Stimulated activated CD4-positive, alpha-beta T cell treated with anti-CD3 and anti-CD28 coated beads, Interleukin-15, amount 100 ng/mL, for 48 hours (primary cell): ENCODE measurements at places on chromosomes 12 and 14.

GRCh38 chr12:22360774-22361173 is 26.3 kb upstream of the ST8SIA1 start:
- no peak for DNase-seq

GRCh38 chr14:37708481-37708880 is 113.1 kb downstream of the TTC6 start:
- DNase-seq: no peak

DNA sequence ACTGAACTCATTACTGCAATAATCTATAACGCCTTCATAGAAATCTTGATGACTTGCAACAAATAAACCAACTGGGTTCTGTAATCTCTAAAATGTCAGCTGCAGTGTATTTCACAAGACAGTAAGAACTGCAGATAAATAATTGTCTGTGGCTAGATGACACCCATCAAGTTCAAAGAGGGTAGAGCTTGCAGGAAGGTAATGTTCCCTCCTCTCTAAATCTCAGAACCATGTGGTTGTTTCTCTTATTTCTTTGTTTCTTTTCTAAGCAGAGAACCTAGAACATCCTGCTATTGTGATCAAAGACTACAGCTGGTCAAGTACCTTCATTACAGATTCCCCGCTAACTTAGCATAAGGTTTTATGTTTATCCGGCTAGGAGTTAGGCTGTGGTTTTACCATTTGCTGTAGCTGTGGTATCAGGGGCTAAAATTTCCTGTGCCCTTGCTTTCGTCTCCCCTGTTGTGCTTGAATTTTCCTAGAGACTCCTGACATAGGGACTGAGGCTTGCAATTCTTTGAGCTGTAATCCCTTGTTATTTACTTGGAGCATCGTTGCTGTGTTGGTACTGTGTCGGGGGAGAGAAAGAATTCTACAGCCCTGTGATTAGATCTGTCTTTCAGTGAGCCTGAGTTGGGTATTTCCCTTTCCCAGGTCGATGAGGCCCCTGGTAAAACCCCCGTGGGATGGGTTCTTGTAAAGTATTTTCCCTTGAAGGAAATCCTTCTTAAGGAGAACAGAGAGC is 253.1 kb upstream of the BTG1 start:
- no peak for DNase-seq

DNA sequence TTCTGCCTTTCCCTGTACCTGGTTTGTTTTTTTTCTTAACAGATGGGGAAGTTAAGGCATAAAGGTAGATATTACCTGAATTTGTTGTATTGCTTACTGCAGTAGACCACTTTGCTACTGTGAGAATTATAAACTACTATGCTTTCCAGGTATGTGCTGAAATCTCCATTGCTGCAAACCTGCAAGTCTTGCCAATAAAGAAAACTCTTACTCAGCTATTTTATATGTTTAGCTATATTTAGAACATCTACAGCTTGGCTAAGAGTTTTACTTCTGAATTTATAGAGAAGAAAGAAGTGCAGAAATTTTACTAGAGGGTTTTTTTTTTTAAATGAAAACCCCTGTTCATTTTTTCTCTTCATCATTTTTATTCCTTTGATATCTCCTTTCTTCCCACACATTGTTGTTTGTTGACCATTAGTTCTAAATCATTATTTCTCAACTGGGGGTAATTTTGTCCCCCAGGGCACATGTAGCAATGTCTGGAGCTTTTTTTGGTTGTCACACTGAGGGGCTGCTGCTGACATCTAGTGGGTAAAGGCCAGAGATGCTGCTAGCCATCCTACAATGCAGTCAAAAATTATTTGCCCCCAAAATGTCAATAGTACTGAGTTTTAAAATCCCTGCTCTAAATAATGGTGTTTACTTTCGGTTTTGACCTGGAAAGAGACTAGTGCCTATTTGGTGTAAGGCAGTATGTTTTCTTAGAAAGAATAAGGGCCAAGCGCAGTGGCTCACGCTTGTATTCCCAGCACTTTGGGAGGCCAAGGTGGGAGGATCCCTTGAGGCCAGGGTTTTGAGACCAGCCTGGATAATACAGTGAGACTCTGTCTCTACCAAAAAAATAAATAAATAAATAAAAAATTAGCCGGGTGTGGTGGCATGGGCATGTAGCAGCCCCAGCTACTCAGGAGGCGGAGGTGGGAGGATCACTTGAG is 48.6 kb downstream of the PCNX1 start:
- DNase-seq: no peak

- no peak for DNase-seq
Measured at GRCh38 chr12:87618199-87618598, 411.0 kb downstream of the C12orf50 start.

- no peak for DNase-seq
Measured at GRCh38 chr12:94405413-94406116, 54.1 kb downstream of the CEP83 start.

DNA sequence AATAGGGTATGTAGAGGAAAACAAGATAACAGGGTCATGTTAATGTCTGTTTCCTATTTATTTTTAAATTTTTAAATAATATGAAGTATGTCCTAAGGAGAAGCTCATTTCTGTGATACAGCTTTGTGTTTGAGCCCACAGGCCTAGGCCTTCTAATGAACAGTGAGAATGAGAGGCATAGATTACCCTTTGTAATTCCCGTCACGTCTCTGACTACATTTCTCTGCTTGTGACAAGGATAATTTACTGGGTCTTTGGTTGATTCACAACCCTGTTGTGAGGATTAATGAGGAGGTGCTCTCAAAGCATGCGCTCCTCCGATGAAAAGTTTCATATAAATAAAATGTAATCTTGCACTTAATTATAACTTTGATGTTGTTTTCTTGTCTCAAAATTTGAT is 56.1 kb downstream of the SYT10 start:
- no peak for DNase-seq

- DNase-seq: no peak
Measured at GRCh38 chr12:113923251-113923650, 42.9 kb downstream of the RBM19 start.

DNA sequence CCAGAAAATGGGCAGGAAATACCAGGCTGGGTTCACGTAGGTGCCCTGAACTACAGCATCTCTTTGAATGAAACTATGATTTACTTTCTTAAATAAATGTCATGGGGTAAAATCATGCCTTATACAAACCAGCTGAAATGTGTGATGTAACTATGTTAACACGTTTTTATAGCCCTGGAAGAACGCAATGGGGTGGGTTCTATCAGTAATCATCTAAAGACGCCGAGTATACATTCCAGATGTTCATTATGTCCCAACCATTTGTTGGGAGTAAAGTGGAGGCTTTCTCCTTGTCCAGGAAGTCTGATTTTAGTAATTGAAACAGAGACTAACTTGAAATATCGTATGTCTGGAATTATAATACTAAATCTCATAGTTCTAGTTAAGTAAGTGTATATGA is 16.2 kb upstream of the IGF1 start:
- DNase-seq: no peak

DNA sequence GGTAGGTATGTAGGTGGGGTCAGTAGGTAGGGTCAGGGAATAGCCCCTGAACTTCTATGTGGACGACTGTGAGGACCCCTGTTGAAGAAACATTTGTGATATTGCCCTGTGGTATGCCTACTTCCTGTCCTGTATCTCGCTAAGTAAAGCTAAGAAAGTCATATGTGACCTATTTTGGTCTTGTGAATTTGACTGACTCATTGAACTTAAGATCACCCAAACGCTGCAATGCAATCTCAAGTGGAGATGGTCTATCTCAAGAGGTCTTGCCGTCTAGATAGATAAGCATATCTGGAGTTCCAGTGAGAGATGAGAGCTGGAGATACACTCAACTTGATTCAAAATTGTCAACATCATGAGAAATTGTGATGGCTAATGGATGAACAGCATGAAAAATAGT is 73.8 kb downstream of the TRAFD1 start:
- DNase-seq: no peak

- no peak for DNase-seq
Measured at GRCh38 chr14:69989622-69990021, 110.4 kb downstream of the SMOC1 start.

GRCh38 chr14:64005822-64006221 is 153.0 kb downstream of the SYNE2 start:
- no peak for DNase-seq

DNA sequence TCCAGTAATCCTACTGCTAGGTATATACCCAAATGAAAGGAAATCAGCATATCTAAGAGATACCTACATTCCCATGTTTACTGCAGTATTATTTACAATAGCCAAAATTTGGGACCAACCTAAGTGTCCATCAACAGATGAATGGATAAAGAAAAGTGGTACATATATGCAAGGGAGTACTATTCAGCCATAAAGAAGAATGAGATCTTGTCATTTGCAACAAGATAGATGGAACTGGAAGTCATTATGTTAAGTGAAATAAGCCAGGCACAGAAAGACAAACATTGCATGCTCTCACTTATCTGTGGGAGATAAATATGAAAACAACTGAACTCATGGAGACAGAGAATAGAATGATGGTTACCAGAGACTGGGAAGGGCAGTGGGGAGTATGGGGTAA is 109.5 kb downstream of the INSM2 start:
- DNase-seq: no peak

DNA sequence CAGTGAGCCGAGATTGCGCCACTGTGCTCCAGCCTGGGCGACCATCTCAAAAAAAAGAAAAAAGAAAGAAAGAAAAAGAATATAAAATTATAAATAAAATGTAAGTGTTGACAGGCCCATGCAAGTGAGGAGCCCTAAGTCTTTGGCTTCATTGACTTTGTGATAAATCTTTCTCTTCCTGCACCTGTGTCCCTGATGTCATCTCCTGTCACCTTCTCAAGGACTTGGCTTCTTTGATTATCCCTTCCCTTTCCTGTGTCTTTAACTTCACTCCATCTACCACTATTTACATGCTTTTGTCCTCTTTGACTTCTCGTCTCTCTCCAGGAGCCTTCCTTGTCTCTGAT is 33.6 kb upstream of the WNK1 start:
- no peak for DNase-seq

DNA sequence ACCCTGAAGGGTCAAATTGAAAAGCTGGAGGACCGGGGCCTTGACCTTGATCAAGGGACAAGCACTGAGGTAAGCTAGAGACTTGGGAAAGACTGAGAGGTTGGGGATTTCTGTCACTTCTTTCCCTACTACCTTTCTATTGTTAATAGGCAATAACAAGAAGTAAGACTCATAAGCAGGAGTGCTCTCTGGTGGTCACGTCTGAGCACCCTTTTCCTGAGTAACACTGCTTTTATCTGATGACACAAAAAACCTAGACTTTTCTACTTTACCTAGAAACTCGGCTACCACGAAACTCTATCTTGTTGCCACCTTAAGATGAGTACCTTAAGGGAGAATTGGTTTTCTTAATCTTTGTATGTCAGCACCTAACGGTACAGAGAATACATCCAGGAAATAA is 35.5 kb upstream of the PPFIBP1 start:
- no peak for DNase-seq

DNA sequence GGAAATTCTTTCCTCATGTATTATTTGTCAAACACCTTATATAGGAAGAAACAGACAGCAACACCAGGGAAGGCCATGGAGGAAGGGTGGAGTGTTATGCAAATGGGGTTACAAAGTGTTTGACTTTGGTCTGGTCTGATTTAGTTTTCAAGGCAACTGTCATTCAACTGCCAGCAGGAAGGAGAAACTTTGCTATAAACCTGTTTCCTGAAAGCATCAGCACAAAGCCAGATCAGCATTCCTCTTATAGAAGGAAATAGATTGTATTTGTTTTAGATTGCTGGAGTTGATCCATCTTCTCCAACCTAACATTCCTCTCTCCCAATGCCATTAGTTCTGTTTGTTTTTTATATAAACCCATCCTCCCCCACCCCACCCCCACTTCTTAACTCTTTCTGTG is 65.7 kb downstream of the STAB2 start:
- no peak for DNase-seq

DNA sequence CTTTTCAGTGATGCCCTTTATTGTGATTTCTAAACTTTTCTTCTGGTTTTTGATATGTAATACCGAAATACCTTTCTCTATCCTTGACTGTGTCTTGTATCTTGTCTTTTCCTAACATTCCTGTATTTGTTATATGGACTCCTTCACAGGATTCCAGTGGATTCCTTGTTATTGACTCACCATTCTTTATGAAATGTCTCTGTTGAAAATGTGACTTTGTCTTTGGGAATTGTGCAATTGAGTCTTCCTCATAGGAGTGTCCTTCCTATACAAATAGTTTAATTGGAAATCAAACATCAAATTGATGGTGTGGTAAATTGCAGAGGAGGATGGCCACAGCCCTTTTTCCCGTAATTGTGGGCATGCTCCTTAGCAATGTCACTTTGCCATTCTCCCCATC is 296.6 kb upstream of the KITLG start:
- no peak for DNase-seq

DNA sequence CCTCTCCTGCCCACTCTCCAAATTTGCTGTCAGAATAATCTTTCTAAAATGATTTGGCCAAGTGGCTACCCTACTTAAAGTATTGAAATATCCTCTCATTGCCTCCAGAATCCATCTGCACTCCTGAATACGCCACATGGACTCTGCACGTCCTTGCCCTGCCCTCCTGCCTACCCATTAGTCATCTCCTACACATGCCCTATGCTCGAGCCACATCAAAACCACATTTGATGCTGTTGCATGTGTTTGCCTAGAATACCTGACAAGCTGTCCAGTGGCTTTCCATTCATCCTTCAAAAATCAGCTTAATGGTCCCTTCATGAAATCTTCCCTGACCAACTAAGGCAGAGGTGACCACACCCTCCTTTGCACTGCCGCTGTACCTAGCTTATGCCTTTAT is 17.0 kb downstream of the VCPKMT start:
- DNase-seq: no peak

DNA sequence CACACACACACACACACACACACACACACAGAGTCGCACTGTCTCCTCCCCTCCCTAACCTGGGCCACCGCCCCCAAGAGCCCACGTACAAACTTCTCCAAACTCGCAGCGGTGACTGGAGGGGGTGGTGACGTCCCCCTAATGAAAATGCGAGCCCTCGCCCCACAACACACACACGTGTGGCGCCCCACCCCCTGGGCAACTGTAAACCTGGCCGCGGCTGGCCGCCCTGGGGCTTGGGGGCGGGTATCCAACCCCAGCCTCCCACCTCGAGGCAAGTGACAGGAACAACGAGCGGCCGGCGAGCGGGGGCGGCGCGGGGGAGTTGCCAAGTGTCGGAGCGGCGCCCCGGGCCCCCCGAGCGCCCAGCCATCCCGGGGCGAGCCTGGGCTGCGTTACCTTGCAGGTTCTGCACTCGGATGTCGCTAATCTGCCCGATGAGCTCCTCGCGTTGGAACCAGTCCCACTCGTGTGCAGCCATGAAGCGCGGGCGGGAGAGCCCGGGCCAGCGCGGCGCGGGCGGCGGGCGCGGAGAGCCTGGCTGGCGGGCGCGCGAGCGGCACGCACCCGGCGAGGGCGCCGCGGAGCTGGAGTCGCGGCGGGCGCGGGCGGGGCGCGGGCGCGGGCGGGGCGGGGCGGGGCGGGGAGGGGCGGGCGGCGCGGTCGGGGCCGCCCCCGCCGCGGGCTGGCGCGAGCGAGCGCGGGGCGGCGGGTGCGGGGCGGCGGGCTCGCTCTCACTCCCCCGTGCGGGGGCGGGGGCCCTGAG is at the start of gene CLMN:
Gene CLMN, minus strand, starts transcription at position 597 of the 766 bp plus-strand sequence. Its CDS starts 116 bp downstream, at position 481.
- no peak for DNase-seq

DNA sequence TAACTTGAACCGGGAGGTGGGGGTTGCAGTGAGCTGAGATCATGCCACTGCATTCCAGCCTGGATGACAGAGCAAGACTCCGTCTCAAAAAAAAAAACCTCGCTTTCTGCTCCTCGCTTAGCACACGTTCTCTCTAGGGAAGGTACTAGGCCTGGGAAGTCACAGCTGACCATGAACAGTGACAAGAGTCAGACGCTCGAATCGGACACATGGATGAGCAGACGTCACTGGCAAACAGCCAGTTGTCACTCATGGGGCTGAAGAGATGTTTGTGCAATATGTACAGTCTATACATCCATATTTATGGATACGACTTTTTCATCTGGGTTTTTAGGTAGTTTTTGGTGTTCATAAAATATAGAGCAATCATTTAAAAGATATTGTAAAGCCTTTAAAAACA is 19.4 kb downstream of the TCHP start:
- no peak for DNase-seq
